ENCODE measurements at places on chromosomes 2 and 18.

GRCh38 chr2:68368654-68369336 is 3.7 kb downstream of the PLEK start:
- DNase-seq: no peak

DNA sequence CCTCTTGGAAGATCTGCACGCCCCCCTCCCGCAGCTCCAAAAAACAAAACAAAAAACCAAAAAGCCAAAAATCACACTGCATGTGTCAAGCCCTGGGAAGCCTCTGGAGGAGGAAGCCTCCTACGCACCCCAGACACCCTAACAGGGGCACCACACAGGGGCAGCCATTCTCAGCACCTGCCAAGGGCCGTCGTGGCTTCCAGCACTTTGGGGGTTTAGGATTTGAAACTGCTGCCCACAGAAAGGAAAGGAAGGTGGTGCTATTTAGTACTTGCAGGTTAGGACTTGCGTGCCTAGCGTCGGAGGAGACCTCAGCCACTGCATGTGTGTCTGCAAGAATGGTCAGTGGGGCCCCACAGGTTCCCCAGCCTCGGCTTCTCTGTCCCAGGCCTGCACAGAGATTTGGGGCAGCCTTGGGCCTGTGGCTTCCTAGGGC is 419 bp upstream of the GPR55 start:
- no peak for DNase-seq

DNA sequence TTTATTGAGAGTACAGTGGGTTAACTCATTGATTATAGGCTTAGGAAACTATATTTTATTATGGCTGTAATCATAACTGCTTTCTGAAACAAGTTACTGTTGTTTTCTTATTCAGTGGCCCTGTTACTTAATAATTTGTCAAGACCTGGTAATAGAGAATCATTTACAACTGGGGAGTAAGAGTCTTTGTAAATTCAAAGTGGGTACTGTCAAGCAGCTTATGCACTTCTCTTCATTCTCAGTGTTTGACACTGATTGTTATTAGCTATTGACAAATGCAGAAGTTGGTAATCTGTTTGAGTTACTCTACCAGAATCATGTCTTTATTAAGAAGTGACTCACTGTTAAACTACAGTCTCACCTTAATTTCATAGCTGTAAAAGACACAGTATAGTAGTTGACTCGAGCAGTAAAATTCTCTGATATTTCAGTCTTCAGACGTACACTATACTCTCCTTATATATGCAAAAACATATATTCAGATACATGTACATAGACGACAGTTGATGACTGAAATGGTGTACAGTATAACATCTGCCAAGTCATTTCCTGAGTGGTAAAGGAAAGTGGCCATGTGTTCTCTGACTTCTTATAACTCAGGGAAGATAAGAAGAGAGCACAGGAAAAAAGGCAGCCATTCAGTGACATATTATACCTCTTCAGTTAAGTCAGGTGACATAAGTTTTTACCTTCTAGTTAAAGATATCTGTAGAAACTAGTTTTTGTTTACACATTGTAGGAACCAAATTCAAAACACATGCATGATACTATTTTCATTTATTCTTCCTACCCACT is 36.0 kb upstream of the TTC27 start:
- no peak for DNase-seq

- no peak for DNase-seq
Measured at GRCh38 chr18:39647627-39648534, 2082.3 kb upstream of the CELF4 start.

GRCh38 chr18:34550902-34551301 is 159.2 kb upstream of the DTNA start:
- no peak for DNase-seq

GRCh38 chr2:32008805-32009515 is 1.8 kb downstream of the MEMO1 start:
- peak; percentile 1 for DNase-seq

DNA sequence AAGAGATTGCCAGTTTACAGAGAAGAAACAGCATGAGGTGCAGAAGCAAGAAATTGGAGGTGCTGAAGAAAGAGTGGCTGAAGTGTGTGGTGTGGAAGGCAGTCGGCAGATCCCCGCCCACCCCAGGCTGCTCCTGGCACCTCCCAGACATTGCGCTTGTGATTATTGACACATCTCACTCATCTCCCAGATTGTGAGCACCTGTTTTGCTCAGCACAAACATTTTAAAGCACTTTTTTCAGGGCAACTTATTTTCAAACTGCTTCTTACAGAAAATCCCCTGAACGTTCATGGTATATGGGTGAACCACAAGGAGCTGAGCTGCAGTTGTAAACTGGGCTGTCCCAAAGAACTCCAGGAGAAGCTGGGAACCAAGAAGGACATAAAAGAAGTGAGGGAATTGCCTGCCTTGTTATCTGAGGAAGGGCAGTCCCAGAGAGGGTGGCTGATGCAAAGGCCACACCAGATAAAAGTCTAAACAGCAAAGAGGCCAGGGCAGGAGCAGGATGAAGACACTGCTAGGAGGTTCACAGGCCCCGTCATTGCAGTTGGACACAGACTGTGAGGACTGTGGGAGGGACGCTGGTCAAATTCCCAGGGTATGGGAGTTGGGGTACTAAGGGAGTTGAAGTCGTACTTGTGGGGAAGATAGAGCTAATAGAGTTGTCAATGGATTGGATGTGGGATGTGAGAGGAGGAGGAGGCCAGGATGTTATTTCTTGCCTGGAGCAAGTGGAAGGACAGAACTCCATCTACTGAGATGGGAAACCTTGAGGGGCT is 65.1 kb downstream of the INPP4A start:
- no peak for DNase-seq

DNA sequence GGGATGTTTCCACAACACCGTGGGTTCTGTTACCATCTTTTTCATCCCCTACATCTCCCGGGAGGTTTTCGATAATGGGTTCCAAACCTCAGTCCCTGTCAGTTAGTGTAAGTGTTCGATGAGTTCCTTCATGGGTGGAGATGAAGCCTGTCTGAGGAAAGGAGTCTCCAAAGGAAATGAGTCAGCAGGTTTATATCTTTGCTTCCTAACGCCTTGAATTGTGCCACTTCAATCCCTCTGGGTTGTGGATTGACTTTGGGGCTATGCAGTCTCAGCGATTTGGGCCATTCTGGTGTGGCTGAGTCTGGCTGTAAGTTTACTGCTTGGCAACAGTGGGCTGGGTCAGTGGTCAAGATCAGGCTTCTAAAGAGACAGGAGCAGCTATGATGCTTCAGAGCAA is 1.2 kb downstream of the SERPINB5 start:
- DNase-seq: no peak

DNA sequence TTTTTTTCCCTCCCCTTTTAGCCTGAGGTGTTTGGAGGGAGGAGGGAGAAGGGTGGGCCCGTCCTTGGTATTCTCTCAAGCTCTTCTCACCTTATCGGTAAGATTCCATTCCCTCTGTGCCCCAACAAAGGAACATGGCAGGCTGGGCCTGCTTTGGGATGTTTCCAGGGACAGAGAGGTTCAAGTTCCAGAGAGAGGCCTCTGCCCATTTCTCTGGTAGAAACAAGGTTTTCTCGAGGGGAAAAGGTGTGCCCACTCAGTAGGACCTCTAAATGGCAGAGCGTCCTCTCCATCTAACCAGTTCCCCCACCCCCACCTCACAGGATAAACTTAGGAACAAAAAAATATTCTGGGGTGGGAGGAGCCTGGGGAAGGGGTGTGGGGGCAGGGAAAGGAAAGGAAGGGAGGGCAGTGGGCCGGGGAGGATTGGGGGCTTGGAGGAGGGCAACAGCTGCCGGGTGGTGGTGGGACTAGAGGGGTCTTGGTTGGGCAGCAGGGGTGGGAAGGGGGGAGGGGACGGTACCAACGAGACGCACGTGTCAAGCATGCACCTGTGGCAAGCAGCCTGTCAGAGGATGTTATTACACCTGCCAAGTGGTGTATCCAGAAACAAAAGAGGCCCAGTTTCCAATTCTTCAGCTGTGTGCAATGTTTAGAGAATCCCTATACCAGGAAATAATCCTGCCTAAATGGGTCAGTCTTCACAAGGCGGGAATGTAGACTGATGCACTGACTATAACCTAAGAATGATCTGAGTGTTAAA is 2.1 kb downstream of the PCBP1 start:
- DNase-seq: no peak

- no peak for DNase-seq
Measured at GRCh38 chr2:9613291-9613690, 17.5 kb downstream of the YWHAQ start.

GRCh38 chr2:70686577-70687460 is 81.2 kb downstream of the ADD2 start:
- DNase-seq: peak; percentile 11

GRCh38 chr2:232183279-232183678 is 195.3 kb upstream of the ALPP start:
- DNase-seq: no peak

- no peak for DNase-seq
Measured at GRCh38 chr2:241110089-241110606, 8.1 kb upstream of the MTERF4 start.

- DNase-seq: peak; percentile 6
Measured at GRCh38 chr2:39728941-39729351, 50.1 kb downstream of the THUMPD2 start.

DNA sequence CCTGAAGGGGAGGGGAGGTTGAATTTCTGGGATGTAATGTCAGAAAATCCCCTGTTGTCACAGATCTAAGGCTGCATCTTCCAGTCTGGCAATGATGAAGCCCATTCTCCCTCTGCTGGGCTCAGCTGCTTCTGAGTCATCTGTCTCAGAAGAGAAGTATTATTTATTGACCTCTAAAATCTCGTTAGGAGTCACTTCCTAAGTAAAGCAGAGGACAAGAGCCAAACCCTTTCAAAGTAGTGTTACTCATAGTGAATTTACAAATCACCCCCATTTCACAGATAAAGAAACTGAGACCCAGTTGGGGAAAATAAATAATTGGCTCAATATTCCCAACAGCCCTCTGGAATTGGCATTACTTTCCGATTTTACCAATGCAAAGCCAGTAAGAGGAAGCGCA is 167.3 kb upstream of the SKOR2 start:
- no peak for DNase-seq

DNA sequence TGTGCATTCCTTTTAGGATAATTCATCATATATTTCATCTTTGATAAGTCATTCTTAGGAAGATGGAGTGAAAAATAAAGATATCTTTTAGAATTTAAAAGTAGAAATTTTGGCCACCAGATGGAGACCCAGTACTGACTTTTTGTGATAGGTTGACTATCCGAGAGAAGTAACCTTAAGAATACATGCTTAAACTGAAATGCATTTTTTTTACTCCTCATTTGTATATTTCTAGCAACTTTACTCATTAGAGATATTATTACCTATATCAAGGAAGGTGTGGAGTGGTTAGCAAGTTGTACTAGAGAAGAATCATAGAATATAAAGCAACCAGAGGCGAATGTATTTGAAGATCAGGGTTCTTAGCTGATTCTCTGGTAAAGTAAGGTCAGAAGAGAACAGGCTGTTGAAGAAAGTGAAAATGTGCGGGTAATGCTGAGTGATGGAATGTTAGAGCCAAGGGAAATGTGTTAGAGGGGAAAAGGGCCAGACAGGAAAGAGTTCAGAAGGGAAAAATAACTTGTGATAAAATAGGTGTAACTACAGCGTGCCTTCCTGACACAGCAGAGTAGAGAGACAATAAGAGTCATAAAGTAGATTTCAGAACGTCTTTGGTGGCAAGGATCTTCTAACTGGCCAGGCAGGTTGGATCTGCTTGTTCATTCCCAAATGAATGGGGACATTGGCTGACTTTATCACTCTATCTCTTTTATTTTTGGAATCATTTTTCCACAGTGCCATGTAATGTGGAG is 52.3 kb downstream of the TDRD15 start:
- no peak for DNase-seq

GRCh38 chr18:25166113-25166512 is 185.9 kb downstream of the ZNF521 start:
- DNase-seq: no peak

- DNase-seq: no peak
Measured at GRCh38 chr18:8041526-8042111, 474.5 kb downstream of the PTPRM start.

DNA sequence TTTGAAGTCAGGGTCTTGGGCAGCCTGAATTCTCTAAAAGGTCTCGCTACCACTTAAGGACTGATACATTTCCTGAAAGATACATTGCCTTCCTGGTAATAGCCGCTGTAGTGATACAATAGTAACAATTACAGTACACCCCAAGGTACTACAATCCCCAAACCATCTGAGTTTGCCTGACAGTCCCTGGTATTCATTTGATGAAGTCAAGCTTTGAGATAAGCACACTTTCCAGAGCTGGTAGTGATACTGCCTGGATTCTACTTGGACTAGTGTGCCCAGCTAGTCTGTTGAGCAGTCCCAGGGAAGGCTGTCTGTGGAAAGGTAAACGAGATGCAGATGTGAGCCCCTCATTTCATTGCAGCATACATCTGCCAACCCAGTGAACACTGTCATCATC is 24.4 kb upstream of the ITGB6 start:
- DNase-seq: no peak

- peak; percentile 40 for DNase-seq
Measured at GRCh38 chr18:2906704-2907549, 60.1 kb downstream of the EMILIN2 start.

DNA sequence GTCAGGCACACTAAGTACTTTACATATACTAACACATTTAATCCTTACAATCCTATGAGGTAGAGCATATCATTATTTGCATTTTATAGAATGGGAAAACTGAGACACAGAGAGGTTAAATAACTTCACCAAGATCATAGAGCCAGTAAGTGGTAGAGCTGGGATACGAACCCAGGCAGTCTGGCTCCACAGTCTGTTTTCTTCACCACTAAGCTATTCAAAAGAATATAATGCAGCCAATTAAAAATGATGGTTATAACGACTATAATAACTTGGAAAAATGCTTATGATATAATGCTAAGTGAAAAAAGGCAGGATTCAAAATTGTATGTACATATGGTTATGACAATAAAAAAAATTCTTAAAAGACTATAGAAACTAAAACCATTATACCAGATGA is 7.3 kb downstream of the THOC1 start:
- no peak for DNase-seq

DNA sequence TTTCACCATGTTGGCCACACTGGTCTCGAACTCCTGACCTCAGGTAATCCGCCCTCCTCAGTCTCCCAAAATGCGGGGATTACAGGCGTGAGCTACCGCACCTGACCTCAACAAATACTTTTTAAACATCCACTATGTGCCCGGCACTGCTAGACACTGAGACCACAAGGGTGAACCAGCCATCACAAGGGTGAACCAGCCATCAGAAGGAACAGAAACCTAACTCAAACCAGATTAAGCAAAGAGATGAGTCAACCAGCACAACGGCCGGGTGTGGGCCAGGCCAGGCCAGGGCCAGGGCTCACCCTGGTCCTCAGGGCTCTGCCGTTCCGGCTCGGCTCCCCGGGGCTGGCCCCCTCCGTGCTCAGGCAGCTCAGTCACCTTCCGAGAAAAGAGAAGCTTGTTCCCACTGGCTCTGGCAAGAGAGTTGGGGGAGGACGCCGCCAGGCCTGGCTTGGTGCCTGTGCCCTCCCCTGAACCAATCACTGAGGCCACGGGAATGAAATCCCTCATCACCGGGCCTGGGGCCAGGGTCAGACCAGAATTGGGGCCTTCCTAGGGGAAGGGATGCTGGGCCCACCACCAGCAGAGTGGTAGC is 4.4 kb downstream of the TEX44 start:
- DNase-seq: no peak

- no peak for DNase-seq
Measured at GRCh38 chr18:37980556-37980955, 415.0 kb upstream of the CELF4 start.

- DNase-seq: no peak
Measured at GRCh38 chr2:79824086-79824786, 311.4 kb downstream of the CTNNA2 start.

- DNase-seq: no peak
Measured at GRCh38 chr18:62209046-62209445, 22.0 kb downstream of the RELCH start.

GRCh38 chr2:230068651-230069055 is at the start of gene SLC16A14:
Gene SLC16A14, minus strand, starts transcription at chr2:230068924. Its CDS starts 9,572 bp downstream, at chr2:230059352.
- DNase-seq: no peak

- DNase-seq: no peak
Measured at GRCh38 chr2:203225423-203226039, 13.3 kb upstream of the CYP20A1 start.
